Stimulated activated CD8-positive, alpha-beta memory T cell treated with anti-CD3 and anti-CD28 coated beads, Interleukin-4, amount 100 ng/mL, for 1 hour (primary cell): ENCODE measurements at places on chromosomes 12 and 14.

GRCh38 chr12:51531284-51531977, 59.6 kb upstream of the SCN8A start:
- no peak for DNase-seq

GRCh38 chr12:55720894-55721444, 776 bp downstream of the RDH5 start:
- DNase-seq: no peak

GRCh38 chr12:6724409-6724797, 557 bp downstream of the COPS7A start:
- DNase-seq: no peak

GRCh38 chr12:131800594-131801135, 27.5 kb upstream of the MMP17 start:
- DNase-seq: no peak

DNA sequence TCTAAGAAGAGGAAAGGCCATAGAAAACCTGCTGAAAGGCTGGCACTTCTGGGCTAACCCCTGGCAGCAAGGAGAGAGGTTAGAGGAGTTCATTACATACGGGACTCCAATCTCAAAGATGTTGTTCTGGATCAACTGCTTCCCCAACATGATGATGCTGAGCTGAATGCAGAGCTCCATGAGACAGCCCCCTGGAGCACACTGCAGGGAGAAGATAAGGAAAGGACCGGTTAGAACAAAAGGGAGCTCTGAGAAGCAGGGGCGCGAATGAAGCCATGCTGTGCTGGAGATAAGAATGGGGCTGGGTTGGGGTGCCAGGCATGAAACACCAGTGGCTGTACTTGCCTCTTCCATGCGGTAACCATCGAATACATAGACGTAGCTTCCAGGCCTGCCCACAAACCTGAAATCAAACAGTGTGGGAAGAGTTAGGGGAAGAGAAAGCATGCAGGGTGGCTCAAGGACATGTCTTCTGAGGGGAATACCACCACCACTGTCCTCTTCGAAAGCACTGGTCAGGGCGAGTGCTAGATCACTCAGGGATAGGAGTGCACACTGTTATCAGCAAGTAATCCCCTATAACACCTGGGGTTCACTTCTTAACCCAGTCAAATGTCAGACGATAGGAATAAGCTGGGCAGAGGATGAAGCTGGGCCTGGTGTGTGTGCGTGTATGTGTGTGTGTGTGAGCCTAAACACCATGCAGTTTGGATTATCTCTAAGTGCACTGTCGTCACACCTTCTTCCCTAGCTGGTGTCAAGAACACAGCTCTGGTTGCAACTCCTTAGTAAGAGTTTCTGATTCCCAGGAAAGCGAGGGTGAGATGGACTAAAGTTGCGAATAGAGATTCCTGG, 180.9 kb downstream of the NTF3 start:
- DNase-seq: no peak

- no peak for DNase-seq
Observed at GRCh38 chr12:113262710-113263109, 41.4 kb downstream of the TPCN1 start.

DNA sequence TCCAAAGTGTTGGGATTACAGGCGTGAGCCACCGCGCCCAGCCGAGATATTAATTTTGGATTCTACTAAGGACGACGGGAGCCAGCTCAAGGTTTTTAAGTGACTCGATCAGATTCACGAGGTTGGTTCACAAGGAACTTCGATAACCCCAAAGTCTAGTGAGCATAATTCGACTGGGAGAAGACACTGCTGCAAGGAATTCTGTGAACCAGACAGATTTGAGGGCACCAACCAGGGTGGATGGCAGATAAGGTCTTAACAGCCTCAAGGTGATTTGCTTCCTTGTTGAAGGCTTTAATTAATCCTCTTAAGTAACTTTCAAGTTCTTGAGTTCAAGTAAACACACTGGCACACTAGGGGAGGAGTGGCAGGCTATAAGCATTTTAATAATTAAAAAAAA, 1.1 kb upstream of the KLHDC2 start:
- no peak for DNase-seq

- DNase-seq: peak; percentile 32
Observed at GRCh38 chr14:99995700-99996356, 69.4 kb upstream of the EVL start.

DNA sequence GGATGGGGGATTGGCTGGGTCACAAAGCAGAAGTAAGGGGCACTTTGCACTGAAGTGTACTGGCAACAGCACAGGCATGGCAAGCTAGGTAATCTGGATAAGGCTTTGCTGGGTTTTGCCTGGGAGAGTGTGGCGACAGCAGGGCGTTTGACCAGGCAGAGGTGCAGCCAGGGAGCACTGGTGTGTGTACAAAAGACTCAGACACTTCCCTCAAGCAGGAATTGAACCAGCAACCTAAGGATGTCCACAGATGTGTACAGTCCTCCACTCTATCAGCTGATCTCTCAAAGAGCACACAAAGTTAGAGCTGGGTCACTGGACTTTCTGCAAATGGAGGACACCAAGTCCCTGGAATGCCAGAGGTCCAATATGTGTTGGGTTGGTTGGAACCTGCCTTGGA, 15.4 kb upstream of the RNASE4 start:
- no peak for DNase-seq

DNA sequence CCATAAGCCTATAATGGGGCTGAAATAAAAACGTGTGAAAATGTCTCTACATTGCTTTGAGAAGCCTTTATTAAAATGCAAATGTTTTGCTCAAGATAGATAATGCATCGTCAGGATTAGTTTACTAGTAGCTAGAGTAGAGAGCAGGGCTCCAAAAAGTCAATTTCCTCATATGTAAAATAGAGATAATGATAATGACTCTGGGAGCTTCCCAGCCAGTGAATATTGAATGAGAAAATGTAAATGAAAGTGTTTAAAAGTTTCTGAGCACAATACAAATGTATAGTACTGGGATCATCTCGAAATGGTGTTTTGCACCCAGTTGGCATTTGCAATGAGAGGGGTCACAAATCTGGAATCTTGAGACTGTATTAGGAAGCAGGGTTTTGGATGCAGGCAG, 135.3 kb downstream of the OTOGL start:
- no peak for DNase-seq

DNA sequence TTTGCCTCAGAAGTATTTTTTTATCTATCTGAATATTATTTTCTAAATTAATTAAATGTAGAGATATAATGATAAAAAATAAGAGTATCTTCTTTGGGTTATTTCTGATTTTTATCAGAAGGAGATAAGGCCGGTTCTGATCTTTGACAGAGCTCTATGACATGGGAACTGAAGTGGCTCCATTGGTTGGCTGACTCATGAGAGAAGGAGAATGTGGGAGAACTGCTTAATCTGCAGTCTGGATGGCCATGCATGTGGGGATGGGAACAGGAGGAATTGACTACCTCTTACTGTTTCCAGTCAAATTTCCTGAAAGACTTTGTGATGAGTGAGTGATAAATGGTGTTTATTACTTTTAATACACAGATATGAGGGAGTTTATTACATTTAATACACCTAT, 155.8 kb upstream of the ATP2B1 start:
- DNase-seq: no peak

DNA sequence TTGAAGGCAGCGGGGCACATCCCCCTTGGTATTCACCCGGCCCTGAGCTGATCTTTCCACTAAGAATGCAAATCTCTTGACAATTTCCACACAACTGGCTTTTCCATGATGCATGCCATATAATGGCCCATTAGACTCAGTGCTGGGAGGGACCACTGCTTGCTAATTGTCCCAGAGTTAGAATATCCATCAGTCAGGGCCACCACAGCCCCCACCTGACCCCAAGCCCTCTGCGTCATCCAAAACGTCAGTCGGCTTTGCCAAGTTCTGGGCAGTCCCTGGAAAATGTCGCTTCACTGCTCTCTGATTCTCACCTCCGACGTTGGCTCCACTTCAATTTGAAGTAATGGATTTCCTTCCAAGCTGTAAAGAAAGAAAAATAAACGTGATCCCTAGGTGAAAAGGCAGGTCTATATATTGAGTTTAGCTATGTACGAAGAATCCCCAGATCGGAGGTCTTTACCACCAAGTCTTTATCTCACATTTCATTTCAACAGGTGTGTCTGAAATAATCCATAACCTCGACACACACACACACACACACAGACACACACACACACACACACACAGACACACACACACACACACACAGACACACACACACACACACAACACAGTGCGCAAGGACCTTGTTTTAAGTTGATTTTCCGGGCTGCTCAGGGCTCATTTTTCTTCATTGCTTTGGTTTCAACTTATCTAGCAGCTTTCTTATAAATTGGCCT, 165.5 kb upstream of the NOS1 start:
- DNase-seq: no peak

GRCh38 chr14:94269156-94269555, 23.9 kb downstream of the SERPINA10 start:
- no peak for DNase-seq

DNA sequence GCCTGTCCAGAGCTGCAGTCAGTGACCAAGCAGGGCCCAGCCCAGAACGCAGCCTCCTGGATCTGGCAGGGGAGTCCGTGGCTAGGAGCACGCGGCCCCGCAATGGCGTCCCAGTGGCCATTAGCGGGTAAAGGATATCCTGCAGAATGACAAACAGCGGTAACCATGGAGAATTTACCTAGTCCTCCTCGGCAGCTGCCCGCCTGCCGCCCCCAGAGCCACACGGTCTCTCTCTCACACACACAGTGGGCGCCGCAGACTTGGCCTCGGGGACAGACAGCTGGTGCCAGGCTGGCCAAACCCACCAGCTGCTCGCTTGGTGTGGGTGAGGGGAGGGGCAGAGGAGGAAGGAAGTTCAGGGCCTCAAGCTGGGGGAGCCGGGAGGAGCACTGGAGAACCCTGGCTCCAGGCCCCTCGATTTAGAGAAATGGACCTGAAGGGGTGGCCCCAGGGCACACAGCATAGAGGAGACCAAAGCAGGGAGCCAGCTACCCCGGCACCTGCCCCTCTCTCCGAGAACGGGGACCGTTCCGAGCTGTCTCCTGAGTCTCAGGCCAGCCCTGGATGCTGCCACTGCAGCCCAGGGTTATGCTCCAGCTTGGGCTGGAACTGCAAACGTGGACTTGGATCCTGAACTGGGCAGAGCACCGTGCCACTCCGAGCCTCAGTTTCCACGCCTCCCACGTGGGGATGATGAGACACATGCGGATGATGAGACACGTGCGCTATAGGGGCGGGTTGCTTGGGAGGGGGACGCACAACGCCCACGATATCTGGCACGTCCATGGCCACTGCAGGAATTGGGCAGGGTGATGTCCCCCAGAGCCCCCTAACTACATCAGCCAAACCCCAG, 3.4 kb downstream of the CDK2AP1 start:
- DNase-seq: no peak

DNA sequence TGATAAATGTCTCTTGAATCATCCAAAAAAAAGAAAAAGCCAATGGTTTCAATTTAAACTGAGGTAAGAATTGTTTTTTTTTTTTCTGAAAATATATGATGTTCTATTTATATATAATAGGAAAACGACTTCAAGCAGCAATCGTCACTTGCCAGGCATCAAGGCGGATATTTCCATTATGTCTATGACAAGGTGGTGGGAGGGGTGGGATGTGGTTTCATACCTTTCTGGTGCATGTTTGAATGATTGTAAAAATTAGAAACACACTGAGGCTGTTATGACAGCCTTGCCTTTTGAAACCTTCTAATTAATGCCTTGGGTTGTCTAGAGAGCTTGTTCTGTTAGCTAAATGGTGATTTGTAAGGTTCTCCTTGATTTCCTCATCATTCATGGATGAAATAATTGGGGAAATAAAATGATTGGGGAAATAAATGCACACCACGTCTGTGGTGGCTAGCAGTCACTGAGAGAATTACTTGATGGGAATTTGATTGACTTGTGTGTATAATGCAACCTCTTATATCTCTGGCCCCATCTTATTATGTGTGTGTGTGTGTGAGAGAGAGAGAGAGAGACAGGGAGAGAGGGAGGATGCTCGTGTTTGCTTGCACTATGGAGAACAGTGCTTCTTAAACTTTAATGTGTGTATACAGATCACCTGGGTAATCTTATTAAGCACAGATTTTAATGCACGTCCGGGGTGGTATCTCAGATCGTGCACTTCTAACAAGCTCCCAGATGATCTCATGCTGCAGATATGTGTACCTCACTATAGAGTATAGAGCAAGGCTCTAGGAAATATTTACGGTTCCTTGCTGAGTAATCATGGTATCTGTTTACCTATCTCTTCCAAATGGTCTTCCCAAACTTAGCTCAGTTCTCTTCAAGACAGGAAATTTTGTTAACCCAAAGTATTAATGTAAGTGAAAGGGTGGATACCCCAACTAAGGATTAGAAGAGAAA, 502.6 kb downstream of the DIO2 start:
- no peak for DNase-seq

- DNase-seq: no peak
Observed at GRCh38 chr12:30126944-30127343, 343.2 kb upstream of the TMTC1 start.

DNA sequence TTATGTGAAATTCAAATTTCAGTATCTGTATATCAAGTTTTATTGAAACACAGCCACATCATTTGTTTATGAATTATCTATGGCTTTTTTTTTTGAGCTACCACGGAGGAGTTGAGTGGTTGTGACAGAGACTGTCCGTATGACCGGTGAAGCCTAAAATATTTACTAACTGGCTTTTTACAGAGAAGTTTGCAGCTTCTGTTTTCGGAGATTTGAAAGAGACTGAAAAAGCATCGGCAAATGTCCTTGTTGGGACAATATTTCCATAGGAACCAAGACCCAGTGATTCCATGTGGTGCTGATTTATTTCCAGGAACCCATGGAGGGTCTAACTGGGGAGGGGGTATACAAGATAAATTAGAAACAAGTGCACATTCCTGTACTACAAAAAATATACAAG, 56.2 kb downstream of the RGS6 start:
- no peak for DNase-seq

- DNase-seq: no peak
Observed at GRCh38 chr12:76883811-76884210, 5.0 kb upstream of the CSRP2 start.

DNA sequence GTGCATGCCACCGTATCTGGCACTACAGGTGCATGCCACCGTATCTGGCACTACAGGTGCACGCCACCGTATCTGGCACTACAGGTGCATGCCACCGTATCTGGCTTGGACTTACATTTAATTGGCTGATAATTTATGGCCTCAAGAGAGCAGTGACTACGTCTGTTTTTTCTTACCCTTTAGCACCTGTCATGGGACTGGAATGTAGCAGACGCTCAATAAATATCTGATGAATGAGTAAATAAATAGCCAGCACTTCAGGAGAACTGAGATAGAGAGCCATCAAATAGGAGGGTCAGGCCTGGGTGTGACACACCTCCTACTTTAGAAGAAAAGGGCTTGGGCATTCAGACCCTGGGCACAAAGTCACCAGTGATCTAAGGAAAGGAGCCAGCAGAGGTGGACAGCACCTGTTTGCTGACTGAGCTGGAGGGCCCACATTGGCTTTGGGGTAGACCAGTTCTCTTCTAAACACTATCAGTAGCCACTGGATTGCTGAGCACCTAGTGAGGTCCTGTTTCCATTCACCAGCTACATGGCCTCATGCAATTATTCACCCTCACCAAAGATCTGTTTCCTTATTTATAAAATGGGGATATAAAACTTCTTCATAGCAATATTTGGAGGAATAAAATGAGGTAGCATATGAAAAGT, 50.1 kb downstream of the RFX4 start:
- DNase-seq: no peak

GRCh38 chr14:23861666-23862065, 91.9 kb upstream of the DHRS4 start:
- no peak for DNase-seq
